ENCODE measurements at places on chromosomes 5 and 9.

- DNase-seq, result peak; percentile 54
These were observed at the start of gene CCDC152 for GRCh38 chr5:42756606-42757601. CCDC152 (plus strand) TSS chr5:42756818; CDS start chr5:42759122, 2,304 bp downstream.

DNA sequence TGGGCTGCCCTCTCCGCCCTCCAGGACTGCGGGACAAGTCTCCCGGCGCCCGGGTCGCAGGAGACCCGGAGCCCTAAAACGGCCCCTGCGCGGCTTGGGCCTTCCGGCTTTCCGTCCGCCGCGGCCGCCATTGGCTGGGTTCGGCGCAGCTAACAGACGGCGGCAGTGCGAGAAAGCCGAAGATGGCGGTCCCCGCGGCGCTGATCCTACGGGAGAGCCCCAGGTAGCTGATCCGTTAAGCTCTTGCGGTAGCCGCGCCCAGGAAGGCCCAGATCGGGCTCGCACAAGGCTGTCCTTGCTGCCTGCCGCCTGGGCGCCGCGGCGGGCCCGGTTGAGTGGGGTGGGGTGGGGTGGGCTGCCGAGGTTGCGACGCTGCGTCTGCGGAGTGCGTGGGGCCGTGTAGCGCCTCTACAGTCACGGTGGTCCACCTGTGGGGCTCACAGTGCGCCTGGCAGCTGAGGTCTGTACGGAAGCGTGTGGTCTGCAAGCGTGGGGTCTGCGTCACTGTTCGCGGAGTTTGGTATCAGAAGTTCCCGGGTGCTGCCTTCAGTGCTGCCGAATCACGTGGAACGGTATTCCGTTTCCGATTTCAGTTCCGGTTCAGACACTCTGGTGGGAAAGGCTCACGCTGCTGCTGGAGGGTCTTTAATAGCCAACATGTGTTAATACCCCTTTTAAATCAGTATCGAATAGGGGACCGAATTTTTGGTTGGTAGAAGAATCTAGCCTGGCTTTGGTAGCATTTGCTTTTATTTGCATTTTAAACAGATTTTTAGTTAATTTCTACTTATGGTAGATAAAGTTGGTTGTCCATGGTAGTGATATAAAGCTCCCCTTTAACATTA, at the start of gene COMMD10:
COMMD10 (plus strand) TSS at position 155 of the 845 bp plus-strand sequence.
- DNase-seq, result peak; percentile 82

DNA sequence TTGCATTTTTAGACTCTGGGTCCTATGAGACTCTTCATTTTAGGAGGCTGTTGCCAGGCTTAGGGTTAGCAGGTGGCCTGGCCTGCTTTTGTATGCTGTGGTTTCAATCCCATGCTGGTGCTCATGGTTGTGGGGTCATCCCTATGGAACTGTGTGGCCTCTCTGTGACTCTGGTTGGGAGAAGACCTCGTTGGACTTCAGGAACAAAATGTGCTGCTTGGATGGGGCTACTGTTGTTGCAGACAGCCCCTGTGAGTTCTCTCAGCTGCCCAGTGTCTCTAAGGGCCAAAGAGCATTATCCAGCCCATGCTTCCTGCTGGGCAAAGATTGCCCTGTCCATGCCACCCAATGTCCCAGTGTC, 169.5 kb upstream of the S1PR3 start:
- DNase-seq, result no peak

GRCh38 chr5:93915142-93915553, 173.7 kb upstream of the POU5F2 start:
- DNase-seq, result peak; percentile 40

DNA sequence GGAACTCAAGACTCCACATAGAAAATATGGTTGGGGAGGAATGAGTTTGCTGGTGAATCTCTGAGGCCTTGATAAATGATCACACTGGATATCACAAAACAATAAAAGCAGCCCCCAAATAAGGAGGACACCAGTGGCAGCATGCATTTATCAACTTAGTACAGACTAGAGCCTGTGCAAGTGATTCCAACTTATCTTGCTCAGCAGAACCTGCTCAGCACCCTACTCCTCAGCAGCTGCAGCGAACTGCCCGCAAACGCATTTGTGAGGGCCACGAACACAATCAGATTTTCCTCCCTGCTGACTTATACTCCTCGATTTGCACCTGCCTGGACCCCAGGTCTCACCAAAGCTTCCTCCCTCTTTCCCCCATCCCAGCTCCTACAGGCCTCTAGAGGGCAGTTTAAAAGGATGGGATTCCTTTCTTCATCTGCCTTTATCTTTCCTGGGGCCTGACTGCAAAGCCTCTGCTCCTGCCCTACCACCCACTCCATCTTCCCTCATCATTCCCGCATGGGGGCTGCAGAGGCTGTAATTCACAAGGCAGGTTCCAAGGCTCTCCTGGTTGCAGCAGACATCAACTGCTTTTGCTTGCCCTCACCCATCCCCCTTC, 41.2 kb downstream of the ANKS6 start:
- DNase-seq, result no peak

DNA sequence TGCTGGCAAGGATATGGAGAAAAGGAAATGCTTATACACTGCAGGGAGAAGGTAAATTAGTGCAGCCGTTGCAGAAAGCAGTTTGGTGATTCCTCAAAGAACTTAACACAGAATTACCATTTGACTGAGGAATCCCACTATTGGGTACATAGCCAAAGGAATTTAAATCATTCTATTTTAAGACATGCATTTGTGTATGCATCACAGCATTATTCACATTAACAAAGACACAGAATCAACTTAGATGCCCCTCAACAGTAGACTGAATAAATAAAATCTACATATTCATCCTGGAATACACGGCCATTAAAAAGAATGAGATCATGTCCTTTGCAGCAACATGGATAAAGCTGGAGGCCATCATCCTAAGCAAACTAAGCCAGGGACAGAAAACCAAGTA, 510.1 kb upstream of the CDH9 start:
- DNase-seq, result no peak

- no peak for DNase-seq
These were observed 576.7 kb upstream of the ZNF462 start for GRCh38 chr9:106286249-106286648.

DNA sequence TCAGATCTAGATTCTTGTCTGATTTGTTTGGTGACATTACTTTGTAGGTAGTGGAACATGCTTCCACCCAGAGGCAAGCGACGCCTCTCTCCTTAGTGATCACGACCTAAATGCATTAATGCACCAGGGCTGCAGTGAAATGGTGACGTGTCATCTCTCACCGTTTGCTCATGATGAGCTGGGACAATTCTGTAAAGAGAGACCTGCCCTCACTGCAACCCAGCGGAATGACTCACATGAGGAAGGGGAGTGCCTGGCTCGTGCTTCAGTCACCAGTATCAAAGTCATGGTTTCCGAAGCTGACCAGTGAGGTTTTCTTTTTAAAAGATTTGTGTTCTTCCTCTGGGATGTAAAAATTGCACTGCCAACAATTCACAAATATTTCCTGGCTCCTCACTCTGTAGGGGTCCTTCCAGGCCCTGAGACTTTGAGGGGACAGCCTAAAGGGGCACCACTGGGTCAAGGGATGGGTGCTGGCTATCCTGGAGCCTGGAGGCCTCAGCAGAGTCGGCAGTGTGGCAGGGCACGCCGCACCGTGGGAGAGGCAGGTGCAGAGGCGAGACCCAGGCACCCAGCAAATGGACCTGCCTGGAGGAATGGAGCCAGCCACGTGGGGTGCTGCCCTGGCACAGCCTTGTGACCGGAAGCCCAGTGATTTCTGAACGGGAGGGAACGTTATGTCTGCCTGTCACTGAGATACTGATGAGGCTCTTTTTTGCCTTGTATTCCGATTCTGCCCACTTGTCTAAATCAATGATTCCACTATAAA, 17.3 kb downstream of the QSOX2 start:
- DNase-seq, result no peak

DNA sequence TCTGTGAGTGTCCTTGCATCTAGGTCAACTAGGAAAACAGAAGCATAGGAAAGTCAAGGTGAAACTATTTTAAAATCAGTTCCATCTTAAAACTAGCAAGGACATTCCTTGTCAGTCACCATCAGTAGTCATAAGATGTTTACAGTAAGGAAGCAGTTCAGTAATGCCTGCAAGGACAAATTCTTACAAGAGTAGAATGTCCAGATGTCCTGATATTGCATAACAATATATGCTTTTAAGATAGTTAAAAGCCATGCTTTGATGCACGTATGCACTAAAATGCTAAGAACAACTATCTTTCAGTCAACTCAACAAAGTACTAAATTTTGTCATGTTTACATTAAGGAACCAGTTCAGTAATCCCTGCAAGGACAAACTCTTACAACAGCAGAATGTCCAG, 11.3 kb upstream of the SVEP1 start:
- DNase-seq, result no peak

GRCh38 chr9:76605321-76605900, 146.4 kb downstream of the GCNT1 start:
- no peak for DNase-seq

- DNase-seq, result no peak
These were observed 691 bp downstream of the DMXL1 start for GRCh38 chr5:119071561-119071995.

DNA sequence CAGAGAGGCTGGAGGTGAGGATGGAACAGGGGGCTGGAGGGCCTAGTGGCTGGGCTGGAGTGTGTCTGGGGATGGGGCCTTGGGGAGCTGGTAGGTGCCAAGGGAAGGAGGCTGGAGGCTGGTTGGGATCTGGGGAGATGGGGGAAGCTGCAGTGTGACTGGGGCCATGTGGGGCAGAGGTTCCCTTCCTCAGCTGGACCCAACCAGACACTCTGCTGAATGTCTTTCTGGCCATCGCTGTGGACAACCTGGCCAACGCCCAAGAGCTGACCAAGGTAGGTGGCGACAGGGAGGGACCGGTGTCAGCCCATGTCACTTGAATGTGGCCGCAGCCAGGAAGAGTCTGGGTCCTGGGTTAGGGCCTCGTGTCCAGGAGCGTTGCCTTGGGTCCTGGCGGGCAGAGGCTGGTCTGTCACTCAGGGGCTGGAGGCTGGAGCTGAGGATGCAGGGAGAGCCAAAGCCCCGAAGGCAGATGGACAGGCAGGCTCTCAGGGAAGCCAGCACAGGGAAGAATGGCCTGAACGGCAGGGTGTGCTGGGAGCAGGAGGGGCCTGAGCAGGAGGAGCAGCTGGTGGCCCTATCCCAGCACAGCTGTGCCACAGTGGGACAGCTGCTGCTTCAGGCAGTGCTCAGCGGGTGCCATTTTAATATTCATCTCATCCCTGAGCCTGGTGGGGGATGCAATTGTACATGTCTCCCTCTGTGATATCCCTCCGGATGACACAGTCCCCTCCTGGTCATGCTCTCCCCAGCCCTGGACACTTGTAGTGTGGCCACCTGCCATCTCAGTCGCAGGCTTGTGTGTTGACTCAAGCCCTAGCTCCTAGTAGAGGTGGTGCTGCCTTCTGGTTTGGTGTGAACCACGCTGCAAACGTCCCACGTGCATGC, 132.5 kb downstream of the CACNA1B start:
- DNase-seq, result no peak

- DNase-seq, result no peak
These were observed 193.2 kb downstream of the ADAMTSL1 start for GRCh38 chr9:18666986-18667772.

DNA sequence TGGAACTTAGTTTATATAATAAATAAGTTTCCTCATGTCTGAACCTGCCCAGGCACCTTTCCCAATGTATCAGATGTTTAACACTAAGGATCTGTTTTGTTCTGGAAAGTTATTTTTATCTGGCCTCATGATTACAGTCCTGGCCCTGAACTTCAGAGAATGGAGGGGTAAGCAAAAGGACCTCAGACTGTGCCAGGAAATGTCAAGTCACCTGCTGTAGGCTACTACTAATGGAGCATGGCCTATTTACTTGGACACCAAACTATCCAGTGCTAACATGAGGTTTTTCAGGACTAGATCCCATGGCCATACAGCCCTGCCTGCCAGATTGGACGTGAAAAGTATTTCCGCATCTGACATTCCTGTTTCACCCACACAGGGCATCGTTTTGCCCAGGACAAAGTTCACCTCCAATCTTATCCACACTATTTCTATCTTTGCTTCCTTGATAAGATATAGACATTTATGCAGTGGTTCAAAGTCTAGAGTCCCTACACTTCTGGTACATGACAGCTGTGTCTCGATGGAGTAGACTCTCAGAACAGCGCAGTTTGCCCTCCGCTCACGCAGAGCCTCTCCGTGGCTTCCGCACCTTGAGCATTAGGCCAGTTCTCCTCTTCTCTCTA, at the start of gene BTNL8:
BTNL8 (plus strand) TSS at position 539 of the 626 bp plus-strand sequence. CDS start 152 bp downstream, outside the sequence.
- no peak for DNase-seq

GRCh38 chr9:111161015-111161415, 122.7 kb upstream of the LPAR1 start:
- DNase-seq, result no peak

- no peak for DNase-seq
These were observed 41.0 kb downstream of the B4GALT1 start for GRCh38 chr9:33125871-33126823.

GRCh38 chr5:145068721-145069120, 766.4 kb downstream of the PRELID2 start:
- DNase-seq, result no peak

DNA sequence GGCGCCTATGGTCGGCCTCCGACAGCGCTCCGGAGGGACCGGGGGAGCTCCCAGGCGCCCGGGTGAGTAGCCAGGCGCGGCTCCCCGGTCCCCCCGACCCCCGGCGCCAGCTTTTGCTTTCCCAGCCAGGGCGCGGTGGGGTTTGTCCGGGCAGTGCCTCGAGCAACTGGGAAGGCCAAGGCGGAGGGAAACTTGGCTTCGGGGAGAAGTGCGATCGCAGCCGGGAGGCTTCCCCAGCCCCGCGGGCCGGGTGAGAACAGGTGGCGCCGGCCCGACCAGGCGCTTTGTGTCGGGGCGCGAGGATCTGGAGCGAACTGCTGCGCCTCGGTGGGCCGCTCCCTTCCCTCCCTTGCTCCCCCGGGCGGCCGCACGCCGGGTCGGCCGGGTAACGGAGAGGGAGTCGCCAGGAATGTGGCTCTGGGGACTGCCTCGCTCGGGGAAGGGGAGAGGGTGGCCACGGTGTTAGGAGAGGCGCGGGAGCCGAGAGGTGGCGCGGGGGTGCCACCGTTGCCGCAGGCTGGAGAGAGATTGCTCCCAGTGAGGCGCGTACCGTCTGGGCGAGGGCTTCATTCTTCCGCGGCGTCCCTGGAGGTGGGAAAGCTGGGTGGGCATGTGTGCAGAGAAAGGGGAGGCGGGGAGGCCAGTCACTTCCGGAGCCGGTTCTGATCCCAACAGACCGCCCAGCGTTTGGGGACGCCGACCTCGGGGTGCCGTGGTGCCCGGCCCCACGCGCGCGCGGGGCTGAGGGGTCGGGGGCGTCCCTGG, 561 bp downstream of the DAPK1 start:
- no peak for DNase-seq

DNA sequence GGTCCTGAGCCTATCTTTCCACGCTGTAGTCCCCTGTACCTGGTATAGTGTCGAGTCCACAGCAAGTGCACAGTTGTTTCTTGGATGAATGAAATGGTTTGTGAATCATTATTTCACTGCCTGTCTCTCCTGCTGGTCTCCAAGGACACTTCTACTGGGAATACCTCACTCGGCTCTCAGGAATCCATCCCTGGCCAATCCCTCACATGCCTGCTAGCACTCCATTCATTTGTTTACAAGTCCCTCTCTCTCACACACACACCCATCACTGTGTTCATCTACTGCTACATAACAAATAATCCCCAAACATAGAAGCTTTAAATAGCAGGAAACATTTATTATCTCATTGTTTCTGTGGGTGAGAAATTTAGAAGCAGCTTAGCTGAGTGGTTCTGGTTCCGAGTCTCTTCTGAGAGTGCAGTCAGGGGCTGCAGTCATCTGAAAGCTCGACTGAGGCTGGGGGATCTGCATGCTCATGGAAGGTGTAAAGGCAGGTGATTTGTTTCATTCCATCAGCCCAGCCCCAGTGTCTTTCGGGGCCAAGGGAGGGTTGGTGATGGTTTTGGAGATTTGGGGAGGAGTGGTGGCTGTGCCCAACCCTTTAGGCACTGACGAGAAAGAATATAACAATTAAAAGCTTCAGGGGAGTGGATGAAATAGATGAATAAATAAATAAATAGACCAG, 132.7 kb upstream of the IER5L start:
- DNase-seq, result no peak
